Upper lobe of right lung (tissue), 1 donor: ENCODE measurements at places on chromosomes 1 and 21. TPM values are rescaled to one million over a fixed set of nuclear protein-coding genes. Genes with fewer than 3 reads are reported as not detected.

GRCh38 chr1:19257178-19257914 lies 5.7 kb downstream of the MRTO4 start:
- DNase-seq, result peak; percentile 79

DNA sequence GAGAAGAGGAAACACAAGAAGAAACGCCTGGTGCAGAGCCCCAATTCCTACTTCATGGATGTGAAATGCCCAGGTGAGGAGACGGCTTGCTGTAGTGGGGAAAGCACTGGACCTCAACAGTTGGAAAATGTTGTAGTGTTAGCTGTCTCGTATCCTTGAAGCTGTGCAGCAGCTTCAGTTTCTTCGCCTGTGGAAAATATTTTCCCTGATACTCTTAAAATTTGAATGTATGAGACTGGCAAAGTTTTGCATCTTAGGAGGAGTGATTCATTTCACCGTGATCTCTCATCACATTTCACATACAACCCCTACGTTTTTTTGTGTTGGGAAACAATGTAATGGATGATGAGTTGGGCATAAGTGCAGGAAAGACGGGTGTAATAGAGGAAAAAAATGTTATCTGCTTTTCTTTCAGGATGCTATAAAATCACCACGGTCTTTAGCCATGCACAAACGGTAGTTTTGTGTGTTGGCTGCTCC lies 629 bp downstream of the RPS27 start:
- no peak for DNase-seq

DNA sequence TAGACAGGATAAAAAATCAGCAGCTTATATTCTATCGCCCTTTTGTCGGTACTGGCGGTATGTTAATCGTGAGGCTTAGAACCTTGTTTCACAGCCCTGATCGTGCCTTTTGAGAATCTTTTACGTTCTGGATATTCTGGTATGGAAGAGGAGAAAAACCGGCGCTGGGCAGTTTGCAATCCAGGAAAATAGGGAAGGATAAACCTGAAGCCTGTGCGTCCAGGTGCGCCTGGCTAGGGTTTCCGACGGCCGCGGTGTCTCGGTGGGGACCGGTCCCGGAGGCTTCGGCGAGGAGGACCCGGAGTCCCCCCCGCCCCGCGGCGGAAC lies 258 bp upstream of the SYPL2 start:
- DNase-seq, result no peak

- no peak for DNase-seq
These were observed 39.3 kb upstream of the EXOSC10 start for GRCh38 chr1:11138952-11139351.

- DNase-seq, result no peak
These were observed 64.7 kb downstream of the S1PR1 start for GRCh38 chr1:101301446-101302057.

- DNase-seq, result peak; percentile 76
These were observed 64.2 kb downstream of the TCP10L start for GRCh38 chr21:32520875-32521735.

Gene PADI2
- 20.0 TPM for total RNA-seq

DNA sequence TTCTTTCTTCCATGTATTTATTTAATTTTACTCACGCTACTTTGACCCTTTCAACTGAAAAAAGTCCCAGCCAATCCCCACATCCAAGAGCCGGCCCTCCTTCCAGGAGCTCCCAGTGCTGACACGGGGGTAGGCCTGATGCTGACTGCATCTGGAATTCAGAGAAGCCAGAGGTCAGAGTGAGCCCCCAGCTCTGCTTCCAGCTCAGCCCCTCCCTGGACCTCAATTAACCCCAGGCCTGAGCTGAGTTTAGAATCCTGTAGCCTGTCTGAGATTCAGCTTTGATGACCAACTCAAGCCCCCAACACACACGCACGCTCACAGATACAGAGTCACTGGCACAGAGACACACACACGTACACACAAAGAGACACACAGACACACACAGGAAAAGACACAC lies 247.9 kb downstream of the NPHP4 start:
- DNase-seq, result peak; percentile 46

DNA sequence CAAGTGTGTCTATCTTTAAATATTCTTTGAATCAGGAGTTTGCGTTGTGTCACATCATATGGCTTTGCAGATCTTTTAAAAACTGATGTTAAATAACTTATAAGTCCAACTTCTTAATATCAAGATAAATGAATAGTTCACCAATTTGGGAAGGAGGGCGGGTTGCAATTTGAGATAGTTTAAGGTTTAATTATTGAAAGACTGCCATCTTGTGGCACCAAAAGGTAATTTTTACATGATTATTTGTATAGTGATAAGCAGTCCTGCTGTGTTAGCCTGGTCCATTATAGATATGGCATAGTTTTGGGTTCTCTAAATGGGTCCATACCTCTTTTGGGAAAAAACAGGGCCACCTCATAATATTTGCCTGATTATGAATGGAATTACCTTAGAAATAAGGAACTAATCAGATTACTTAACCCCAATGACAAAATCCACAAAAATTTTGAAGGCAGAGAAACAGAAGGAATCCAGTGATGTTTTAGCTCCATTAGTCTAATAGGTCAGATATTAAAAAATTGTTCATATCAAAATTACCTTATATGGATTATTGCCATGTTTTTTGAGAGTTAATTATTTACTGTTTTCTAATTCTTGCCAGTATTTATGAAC lies 64.3 kb downstream of the PRKAA2 start:
- no peak for DNase-seq
